ENCODE measurements at places on chromosomes 11 and 22. TPM values are rescaled to one million over a fixed set of nuclear protein-coding genes. Genes with fewer than 3 reads are reported as not detected.
A peak's percentile ranks its signal among the peaks of the same experiment; 100 is the strongest.

Gene SLC35C1
- total RNA-seq = 5.7 TPM

Gene CBLIF
- not detected for total RNA-seq

Gene CASP5
- not detected for total RNA-seq

Gene OR2D2
- not detected for total RNA-seq

Gene SLC29A2
- total RNA-seq = 14.6 TPM

Gene RAC2
- 1.8 TPM for total RNA-seq

Gene AGBL2
- 0.38 TPM for total RNA-seq

Gene OR5B21
- total RNA-seq = not detected

Gene NUCB2
- 101 TPM for total RNA-seq

DNA sequence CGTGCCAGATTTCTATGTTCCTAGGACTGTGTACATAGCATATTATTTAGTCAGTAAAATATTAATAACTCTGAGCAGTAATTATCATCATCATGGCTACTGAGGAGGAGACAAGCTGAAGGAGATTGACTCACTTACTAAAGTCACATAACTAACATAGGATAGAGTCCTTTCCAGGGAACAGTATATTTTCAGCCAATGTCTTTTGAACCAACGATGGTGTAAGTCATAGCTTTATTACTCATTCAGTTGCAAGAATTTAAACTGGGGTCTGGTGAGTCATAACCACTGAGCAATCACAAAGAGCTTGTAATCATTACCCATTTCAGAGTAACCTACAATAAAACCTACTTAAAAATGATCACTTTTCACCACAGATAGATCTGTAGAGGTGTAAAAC is 1564.8 kb upstream of the TENM4 start:
- no peak overlapping the region for H3K4me3 ChIP-seq
- no peak overlapping the region for H3K27ac ChIP-seq
- no peaks in the 10 kb centered on the region for H3K4me1 ChIP-seq

DNA sequence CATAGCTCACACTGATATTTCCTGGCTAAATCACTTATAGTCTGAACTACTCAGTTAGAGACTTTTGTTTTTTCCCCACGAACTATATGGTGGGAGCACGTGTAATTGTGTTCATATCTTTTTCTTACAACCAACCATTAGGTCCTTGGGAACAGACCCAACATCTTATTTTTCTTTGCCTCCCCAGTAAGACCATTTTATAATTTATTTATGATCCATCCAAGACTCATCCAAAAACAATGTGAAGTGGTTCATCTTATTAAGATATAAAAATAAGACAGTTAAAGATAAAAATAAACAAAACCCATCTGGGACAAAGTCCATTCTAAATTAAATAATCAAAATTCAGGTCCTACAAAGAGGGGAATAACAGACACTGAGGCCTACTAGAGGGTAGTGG is 90.8 kb downstream of the FAM168A start:
- DNase-seq = no peak
- H3K36me3 ChIP-seq = no peaks in the 10 kb centered on the region
- H3K4me3 ChIP-seq = no peak overlapping the region

DNA sequence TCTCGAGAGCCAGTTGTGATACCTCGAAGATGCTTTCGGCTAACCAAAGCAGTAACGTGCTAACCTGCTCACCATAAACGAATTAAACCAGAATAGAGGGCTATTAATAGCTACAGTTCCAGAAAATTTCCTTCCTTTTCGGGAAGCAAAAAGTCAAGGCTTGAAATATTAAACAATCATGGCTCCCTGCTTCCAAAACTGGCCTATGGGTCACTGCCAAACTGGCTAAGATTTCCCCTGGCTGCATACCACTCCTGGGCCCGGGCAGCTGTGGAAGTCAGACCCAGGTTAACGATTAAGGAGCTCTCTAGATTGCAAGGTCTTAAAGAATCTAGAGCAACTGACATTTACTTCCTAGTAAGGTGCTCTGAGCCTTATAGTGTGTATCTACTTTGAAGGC is 1.7 kb downstream of the AMOTL1 start:
- peaks cover 67% of the 10 kb centered on the region for H3K4me1 ChIP-seq
- H3K27me3 ChIP-seq = no peaks in the 10 kb centered on the region
- H3K27ac ChIP-seq = peak overlapping the region; percentile 93

GRCh38 chr11:97015327-97015726 is 625.5 kb downstream of the JRKL start:
- H3K4me1 ChIP-seq = no peaks in the 10 kb centered on the region
- no peak overlapping the region for H3K4me3 ChIP-seq
- H3K27ac ChIP-seq = no peak overlapping the region

GRCh38 chr22:24938741-24939341 is 7.7 kb downstream of the LHFPL7 start:
- H3K4me3 ChIP-seq = no peak overlapping the region
- no peak overlapping the region for H3K27ac ChIP-seq
- H3K27me3 ChIP-seq = no peaks in the 10 kb centered on the region
- no peak for DNase-seq
- H3K4me1 ChIP-seq = no peaks in the 10 kb centered on the region

DNA sequence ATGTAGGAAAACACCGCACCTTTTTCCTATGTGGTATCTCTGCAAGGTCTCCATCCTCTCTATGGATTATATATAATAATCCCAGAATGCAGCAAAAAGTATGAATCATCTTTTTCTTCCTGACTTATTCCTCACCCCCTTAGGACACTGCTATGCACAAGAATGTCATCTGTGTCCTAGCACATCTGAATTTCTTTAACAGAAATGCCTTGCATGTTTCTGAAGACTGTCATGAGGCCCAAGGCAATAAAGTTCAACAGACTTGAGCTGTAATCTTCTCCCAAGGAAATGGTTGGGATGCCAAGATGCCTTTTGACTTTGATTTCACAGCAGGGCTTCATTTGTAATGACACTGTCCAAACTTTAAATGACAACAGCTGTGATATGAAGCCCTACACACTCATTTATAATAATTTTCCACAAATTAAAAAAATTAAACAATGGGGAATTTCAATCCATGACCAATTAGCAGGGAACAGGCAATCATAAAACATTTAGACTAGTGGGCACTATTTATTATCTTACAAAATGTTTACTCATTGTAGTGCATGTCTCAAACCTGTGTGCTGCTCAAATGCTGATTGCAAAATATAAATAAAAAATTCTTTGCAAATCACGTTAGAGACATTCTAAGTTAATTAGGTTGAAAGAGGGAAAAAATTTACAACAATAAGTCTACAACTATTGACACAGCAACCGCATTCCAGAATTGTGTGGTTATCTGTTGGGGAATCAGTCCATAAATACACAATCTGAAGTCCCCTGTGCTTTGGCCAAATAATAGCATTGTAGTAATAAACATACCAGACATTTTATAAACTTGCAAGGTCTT is 242.3 kb downstream of the SWAP70 start:
- H3K36me3 ChIP-seq = no peaks in the 10 kb centered on the region
- no peaks in the 10 kb centered on the region for H3K4me1 ChIP-seq
- H3K4me3 ChIP-seq = no peak overlapping the region
- H3K27ac ChIP-seq = no peak overlapping the region

DNA sequence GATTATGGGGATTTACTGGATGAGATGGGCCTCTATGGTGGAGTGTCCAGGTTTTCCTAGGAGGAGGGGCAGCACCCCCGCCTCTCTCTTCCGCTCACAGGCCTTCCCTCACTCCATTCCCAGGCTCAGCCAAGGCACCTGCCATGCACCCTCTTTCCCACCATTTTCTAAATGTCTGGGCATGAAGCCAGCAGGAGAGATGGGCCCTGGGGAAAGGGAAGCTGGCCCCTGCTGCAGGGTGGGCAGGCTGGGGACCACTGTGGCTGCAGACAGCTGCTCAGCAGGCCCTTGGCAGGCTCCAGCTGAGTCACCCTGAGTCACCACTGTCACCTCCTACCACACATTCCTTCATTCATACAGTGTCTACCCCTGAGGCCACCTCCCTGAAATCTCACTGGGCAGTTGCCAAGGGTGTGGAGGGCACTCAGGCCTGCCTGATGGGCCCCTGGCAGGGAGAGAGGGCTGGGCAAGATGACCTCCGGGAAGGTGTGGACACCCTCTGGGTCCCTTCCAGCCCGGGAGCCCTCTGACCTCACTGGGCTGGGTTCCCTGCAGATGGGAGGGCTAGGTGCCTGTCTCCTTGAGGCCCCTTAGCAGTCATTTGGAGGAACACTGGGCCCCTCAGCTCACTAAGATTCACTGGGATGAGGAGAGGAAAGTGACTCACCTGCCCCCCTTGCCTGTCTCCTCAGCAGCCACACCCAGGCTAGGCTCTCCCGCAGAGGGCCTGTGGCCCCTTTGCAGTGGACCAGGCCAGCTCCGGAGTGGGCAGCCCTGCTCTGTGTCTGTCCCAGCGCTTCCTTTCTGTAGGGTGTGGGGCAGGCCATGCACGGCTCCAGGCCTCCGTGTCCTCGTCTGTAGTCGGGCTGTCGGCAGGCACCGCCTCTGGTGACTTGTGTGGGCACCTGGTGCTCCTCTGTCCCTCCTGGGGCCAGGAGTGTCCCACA is 7.8 kb downstream of the MYEOV start:
- no peaks in the 10 kb centered on the region for H3K36me3 ChIP-seq
- no peak overlapping the region for H3K4me3 ChIP-seq
- H3K27ac ChIP-seq = peak overlapping the region; percentile 25
- H3K4me1 ChIP-seq = peaks cover 55% of the 10 kb centered on the region

DNA sequence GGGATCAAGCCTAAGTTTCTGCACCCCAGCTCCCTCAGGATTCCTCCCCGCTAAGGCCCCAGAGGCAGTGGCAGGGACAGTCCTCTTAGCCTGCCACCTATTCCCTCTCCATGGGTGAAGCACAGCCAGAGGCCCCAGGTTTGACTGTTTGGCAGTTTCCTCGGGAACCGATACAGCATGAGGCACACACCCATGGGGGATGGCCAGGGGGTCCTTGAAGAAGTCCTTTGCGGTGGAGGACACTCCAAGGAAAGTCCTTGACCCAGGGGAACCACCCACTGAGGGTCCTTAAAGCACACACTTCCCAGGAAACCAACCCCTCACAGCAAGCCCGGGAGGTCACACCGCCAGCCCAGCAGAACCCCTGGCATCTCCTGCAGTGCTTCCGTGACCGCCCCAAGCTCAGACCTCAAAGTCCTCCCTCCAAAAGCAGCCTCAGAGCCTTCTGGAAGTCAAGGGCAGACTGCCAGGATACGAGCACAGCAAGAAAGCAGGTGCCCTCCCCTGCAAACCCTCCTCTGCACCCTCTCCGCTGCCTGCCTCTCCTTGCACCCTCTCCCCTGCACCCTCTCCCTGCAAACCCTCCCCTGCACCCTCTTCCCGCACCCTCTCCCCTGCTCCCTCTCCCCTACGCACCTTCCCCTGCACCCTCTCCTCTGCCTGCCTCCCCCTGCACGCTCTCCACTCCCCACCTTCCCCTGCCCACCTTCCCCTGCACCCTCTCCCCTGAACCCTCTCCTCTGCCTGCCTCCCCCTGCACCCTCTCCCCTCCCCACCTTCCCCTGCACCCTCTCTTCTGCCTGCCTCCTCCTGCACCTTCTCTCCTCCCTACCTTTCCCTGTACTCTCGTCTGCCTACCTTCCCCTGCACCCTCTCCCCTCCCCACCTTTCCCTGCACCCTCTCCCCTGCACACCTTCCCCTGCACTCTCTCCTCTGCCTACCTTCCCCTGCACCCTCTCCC is 1.4 kb downstream of the SIGIRR start:
- H3K36me3 ChIP-seq = no peaks in the 10 kb centered on the region
- no peak overlapping the region for H3K27ac ChIP-seq
- H3K4me3 ChIP-seq = peak overlapping the region; percentile 46

- no peaks in the 10 kb centered on the region for H3K36me3 ChIP-seq
- H3K27ac ChIP-seq = no peak overlapping the region
- DNase-seq = no peak
- H3K27me3 ChIP-seq = peaks cover 33% of the 10 kb centered on the region
- H3K4me1 ChIP-seq = no peaks in the 10 kb centered on the region
- H3K4me3 ChIP-seq = no peak overlapping the region
These were observed 1075.0 kb downstream of the BRD1 start for GRCh38 chr22:48752451-48753380.

- H3K27ac ChIP-seq = no peak overlapping the region
- H3K36me3 ChIP-seq = no peaks in the 10 kb centered on the region
- H3K27me3 ChIP-seq = no peaks in the 10 kb centered on the region
- DNase-seq = no peak
- H3K4me3 ChIP-seq = no peak overlapping the region
These were observed 115.8 kb upstream of the NARS2 start for GRCh38 chr11:78690352-78690987.

GRCh38 chr11:84358034-84358433 is 1071.9 kb upstream of the CCDC90B start:
- no peak overlapping the region for H3K27ac ChIP-seq
- H3K27me3 ChIP-seq = no peaks in the 10 kb centered on the region
- DNase-seq = no peak
- H3K4me1 ChIP-seq = no peaks in the 10 kb centered on the region
- H3K4me3 ChIP-seq = no peak overlapping the region

DNA sequence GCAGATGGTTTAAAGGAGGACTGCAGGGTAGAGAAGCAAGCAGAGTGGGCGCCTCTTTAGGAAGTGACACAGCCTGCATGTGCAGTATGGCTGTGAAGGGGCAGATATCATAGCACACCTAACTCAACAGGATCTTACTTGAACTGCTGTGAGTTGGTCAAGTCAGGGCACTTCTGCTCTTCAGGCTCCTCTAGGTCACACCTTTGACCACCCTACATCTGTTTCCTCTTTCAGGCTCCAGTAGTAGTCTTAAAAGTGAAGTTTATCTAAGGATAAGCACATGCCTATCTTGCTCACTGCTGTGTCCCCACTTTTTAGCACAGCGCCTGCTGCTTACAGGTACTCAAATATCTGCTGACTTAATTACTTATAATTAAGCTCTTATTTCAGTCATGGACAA is 6.5 kb downstream of the MRPL16 start:
- H3K27me3 ChIP-seq = no peaks in the 10 kb centered on the region
- H3K36me3 ChIP-seq = peaks cover 55% of the 10 kb centered on the region
- H3K4me3 ChIP-seq = no peak overlapping the region
- peaks cover 19% of the 10 kb centered on the region for H3K4me1 ChIP-seq
- H3K27ac ChIP-seq = peak overlapping the region; percentile 7

GRCh38 chr22:48047722-48048500 is 1285.5 kb downstream of the TBC1D22A start:
- H3K4me1 ChIP-seq = no peaks in the 10 kb centered on the region
- no peak overlapping the region for H3K27ac ChIP-seq
- H3K27me3 ChIP-seq = peaks cover 83% of the 10 kb centered on the region
- H3K4me3 ChIP-seq = no peak overlapping the region
- DNase-seq = no peak
